ENCODE measurements at places on chromosomes 1 and 21.

GRCh38 chr1:221693087-221693486 is 48.8 kb downstream of the DUSP10 start:
- DNase-seq: no peak

DNA sequence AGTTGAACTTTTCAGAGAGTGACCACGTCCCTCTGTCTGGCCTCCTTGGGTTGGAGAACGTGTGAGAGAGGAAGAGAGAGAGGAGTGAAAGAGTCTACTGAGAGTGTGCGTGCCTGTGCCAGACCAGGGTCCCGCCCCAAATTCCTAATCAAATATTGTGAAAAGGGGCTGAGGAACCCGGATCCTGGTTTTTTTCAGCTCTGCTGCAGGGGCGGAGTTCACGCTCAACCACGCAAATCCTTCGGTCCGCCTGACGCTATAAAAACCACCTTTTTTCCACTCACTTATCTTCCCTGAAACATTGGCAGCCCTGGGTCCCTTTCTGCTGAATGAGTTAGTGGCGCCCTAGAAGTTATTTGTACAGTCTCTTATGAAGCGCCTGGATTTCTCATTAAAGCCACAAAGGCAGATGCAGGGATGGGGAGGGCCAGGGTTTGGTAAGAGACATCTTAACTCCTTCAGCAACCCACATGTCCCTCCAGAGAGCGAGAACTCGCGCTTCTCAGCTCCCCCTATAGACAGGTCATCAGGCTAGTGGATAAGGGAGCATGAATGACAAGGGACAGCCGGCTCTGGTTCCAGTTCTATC is at the start of gene FMOD:
Gene FMOD, minus strand, starts transcription at position 86 of the 589 bp plus-strand sequence. CDS start 2,852 bp downstream, outside the sequence.
- no peak for DNase-seq

- DNase-seq: no peak
Measured at GRCh38 chr1:213049232-213049631, 1.8 kb upstream of the RPS6KC1 start.

- no peak for DNase-seq
Measured at GRCh38 chr1:33167650-33168447, 14.0 kb downstream of the TRIM62 start.

DNA sequence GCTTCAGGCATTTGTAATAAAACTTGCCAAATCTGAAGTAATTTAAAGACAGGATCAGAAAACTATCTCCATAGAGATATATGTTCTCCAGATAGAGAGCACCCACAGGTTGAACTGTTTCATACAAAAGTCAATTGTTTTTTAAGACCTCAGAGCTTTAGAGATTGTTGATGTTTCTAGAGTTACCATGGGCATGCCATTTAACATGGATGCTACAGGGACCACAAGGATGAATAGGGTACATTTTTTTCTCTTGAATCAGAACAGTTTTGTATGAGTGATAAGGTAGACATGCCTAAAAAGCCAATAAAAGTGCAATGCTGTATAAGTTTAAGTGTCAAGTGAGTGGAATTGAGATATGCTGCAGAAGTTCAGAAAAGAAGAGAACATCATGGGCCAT is 511.0 kb upstream of the CAMK1G start:
- DNase-seq: no peak

DNA sequence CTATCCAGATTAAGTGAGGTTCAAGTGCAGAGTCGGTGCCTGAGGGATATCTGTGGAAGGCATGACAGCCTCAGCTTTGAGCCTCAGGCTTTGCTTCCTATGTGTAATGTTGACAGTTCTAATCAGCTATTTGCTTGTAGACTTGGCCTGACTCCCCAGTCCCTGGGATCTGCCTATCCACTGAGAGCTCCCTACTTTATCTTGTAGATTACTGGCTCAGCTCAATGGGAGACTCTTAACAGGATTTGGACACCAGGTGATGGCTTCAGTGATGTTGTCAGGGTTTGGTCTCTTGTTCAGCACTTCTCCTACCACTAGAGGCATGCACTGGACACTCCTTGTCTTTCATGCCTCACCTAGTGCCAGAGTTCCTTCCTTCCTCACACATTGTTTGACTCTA is 126.6 kb upstream of the BEND5 start:
- DNase-seq: no peak

- DNase-seq: no peak
Measured at GRCh38 chr1:27785781-27786455, 12.9 kb downstream of the STX12 start.

- DNase-seq: no peak
Measured at GRCh38 chr1:197225611-197226010, 42.4 kb upstream of the CRB1 start.

DNA sequence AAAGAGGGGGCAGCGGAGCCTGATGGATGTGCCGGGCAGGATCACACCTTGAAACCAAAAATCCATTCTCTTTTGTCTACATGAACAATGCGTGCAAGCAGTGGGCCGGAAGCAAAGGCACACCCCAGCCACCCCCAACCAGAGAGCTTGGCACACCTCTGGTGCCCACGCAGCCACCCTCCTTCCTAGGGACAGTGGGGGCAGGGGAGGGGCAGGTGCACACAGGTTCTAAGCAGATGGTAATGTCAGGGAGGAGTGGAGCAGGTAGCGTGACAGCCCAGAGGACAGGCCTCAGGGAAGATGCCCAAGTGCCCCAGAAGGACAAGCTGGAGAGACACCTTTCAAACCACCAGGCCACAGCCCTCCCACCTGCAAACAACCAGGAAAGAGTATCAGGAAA is 36.5 kb downstream of the SYF2 start:
- no peak for DNase-seq

- DNase-seq: no peak
Measured at GRCh38 chr1:156262461-156263287, 14.8 kb upstream of the PAQR6 start.

GRCh38 chr1:76281306-76281705 is 206.8 kb downstream of the ST6GALNAC3 start:
- DNase-seq: no peak

- DNase-seq: no peak
Measured at GRCh38 chr1:223143537-223144248, 645 bp upstream of the TLR5 start.

DNA sequence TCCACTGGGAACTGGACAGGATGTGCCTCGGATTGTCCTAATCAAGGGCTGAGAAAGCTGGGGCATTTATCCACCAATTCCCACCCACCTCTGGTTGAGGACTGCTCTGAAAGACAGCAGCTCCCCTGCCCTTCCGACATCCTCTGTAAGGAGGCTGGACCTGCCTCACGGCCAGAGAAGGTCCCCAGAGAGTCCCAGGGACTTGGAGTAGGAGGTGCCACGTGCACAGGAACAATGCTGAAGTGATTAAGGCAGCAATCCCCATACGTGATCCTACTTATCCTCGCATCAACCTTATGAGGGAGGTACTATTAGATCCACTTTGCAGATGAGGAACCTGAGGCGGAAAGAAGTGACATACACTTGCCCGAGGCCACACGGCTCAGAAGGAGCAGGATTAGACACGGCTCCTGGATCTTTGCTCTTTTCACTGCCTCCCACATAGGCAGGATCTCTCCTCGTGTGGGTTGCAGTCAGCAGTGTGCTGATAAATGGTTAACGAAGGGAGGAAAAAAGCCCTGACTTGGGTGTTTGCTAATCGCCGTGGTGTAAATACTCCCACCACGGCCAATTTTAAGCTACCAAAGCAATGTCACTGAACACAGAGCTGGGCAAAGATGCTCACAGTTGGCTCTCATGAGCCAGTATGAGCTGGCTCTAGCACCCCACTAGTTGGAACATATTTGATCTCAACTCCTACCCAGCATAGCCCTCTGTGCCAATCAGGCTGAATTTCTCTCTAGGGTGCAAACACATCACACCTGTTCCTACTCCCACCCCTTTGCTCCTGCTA is 18.6 kb upstream of the LDLRAP1 start:
- DNase-seq: no peak

- no peak for DNase-seq
Measured at GRCh38 chr1:212920896-212921295, 29.4 kb upstream of the VASH2 start.

- DNase-seq: no peak
Measured at GRCh38 chr1:8570465-8570864, 247.0 kb downstream of the RERE start.

- peak; percentile 27 for DNase-seq
Measured at GRCh38 chr21:17390569-17390968, 122.3 kb upstream of the CXADR start.

- DNase-seq: no peak
Measured at GRCh38 chr21:36511484-36512220, 31.7 kb upstream of the CLDN14 start.

- no peak for DNase-seq
Measured at GRCh38 chr1:227298512-227299240, 19.6 kb downstream of the CDC42BPA start.

DNA sequence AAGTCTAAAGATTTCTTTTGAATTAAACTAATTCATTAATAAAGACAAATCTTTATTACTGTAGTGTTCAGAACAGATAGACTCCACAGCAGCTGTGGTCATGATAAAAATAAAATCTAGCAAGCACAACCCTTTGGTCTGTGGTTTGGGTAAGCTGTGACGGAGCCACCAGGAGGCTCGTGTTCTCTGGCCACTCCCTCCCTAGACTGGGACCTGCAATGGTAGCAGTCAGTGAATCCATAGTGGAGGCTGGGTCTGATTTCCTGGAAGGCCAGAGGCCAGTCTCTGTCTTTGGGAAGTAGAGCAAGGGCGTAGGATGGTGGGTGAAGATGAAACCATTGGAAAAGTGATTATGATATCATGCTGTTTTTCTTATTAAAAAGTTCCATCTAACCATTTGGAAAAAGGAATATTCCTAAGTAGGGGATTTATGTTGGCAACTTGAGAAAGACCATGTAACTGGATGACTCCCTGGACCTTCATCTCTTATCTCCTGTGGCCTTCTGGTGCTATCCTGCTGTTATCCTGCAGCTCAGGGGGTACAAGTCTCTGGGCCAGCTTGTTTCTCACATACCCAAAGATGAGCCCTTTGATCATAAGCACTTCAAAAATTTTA is 39.0 kb downstream of the TENT5C start:
- no peak for DNase-seq

DNA sequence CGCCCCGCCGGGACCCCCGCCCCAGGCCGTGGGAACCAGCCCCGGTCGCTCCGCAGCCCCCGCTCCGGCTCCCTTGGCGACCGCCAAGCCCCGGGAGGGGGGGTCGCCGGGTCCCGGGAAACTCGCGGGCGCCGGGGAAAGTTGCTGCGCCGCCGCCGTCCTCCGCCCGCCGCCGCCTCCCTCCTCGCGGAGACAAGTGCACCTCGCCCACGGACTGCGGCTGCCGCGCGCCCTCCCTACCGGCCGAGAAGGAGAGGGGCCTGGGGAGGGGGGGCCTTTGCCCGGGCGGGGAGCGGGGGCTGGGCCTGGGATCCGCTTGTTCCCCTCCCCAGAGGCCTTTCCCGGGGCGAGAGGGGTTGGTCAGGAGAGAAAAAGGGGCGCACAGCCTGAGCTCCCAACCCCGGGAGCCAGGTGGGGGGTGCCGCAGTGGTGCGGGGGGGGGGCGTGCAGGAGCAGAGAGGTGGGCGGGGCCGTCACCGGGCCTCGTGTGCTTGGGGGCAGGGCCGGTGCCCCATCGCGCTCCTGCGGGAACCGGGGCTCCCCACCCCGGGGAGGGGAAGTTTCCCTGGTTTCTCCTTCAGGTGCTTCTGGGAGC is 592 bp downstream of the AGRN start:
- no peak for DNase-seq
